ENCODE measurements at places on chromosomes 16 and 17.
A peak's percentile ranks its signal among the peaks of the same experiment; 100 is the strongest.

GRCh38 chr16:89478576-89479221 lies 11.7 kb downstream of the ANKRD11 start:
- no peak for DNase-seq

DNA sequence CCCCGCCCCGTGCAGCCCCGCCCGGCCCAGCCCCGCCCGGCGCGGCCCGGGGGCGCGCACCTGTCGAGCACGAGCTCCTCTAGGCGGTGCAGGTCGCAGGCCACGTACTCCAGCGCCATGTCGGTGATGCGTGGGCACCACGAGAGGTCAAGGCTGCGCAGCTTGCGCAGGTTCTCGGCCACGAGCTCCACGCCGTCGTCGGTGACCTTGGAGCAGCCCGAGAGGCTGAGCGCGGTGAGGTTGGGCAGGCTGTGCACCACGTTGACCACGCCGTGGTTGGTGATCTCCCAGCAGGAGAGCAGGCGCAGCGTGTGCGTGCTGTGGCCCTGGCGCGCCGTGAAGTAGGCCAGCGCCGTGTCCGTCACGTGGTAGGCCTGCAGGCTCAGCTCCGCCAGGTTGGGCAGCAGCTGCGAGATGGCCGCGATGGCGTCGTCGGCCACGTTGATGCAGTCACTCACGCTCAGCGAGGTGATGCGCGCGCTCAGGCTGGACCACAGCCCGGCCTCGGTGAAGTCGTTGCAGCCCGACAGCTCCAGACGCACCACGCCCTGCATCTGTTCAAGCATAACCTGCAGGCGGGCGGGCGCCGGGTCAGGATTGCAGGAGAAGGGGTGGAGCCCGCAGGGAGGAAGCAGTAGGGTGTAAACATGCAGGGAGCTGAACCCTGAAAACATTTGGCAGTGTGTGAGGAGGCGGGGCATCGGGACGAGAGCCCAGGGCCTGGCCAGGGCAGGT lies 5.3 kb upstream of the WDR24 start:
- DNase-seq = no peak

GRCh38 chr16:88878967-88879787 lies 12.7 kb upstream of the PABPN1L start:
- DNase-seq = no peak

GRCh38 chr17:27778183-27778582 lies 22.1 kb downstream of the NOS2 start:
- no peak for DNase-seq

DNA sequence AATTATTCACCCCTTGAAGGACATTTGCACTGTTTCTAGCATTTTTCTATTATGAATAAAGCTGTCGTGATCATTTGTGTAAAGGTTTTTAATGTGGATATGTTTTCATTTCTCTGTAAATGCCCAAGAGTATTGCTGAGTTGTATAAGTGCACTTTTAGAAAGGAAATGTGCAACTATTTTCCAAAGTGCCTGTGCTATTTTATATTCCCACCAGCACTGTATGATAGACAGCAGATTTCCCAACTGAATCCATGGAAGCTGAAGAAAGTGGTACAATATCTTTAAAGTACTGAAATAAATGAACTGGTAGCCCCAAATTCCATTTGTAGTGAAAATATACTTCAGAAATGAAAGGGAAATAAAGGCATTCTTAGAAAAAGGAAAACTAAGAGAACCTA lies 238.4 kb downstream of the BCAS3 start:
- no peak for DNase-seq

GRCh38 chr17:82457073-82457928 lies 1.2 kb upstream of the NARF start:
- no peak for DNase-seq

GRCh38 chr17:74796211-74796610 lies 20.1 kb upstream of the NAT9 start:
- no peak for DNase-seq

DNA sequence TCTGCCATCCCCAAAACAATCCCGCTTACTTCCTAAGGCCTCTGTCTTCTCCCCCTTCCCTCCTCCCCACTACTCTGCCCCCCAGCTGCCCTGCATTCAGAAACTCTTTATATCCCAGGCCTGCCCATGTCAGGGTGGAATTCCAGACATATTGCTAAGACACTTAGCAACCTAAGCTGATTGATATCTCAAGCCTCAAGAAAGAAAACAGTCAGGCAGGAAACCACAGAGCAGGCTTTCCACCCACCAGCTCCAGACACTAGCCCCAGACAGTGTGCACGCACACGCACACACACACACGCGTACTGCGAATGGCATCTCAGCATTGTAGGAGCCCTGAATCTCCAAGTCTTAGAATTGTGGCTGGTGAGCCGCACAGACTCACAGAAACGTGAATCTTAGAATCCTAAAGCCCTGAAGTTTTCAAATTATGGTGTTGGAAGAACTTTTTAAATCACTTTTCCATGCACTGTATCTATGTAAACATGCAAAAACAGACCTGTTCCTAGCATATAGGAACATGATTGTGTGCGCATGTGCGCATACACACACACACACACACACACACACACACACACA lies 8.8 kb upstream of the LPCAT2 start:
- no peak for DNase-seq

DNA sequence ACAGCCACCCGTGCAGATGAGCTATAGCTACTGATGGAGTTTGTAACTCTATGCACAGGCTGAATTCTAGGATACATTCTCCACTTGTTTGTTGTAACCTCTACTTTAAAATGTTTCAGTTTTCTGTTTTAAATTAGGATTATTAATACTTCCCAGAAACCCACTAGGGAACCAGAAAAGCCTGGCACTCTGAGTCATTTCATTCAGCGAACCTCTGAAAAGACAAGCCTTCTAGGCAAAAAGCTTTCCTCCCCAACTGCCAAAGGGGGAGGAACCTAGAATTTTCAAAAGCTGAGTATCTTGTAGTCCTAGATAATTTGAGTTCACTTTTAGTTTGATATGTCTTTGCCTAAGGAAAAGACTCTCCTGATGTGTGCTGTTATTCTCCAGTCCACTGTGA lies 43.2 kb downstream of the GOSR1 start:
- DNase-seq = no peak

DNA sequence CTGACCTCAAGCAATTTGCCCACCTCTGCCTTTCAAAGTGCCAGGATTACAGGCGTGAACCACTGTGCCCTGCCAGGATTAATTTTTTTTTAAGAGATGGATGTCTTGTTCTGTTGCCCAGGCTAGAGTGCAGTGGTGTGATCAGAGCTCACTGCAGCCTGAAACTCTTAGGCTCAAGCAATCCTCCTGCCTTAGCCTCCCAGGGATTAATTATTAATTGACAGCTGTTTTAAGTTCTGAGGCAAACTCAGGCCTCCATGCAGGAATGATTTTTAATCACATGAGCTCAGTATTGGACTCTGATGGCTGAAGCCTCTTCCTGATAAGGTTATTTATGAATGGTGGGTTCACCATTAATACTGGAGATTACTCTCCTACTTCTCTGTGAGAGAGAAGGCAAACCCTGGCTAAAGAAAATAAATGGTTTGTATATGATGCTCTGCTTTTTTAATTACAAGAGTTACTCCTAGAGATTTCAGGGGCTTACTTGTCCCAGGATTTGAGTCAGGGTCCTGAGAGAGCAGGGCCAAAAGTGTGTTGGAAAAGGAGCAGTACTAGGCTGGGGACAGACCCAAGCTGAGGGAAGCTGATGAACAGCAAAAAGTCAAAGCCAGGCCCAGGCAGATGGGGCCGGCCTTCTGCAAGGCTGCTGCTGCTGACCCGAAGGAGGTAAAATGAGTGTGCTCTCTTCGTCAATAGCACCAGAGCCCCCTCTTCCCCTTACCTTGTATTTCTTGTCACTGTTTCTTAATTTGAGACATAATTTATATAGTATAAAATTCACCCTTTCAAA lies 56.9 kb upstream of the HAS3 start:
- DNase-seq = no peak

GRCh38 chr17:4187076-4187475 lies 44.1 kb downstream of the CYB5D2 start:
- no peak for DNase-seq

DNA sequence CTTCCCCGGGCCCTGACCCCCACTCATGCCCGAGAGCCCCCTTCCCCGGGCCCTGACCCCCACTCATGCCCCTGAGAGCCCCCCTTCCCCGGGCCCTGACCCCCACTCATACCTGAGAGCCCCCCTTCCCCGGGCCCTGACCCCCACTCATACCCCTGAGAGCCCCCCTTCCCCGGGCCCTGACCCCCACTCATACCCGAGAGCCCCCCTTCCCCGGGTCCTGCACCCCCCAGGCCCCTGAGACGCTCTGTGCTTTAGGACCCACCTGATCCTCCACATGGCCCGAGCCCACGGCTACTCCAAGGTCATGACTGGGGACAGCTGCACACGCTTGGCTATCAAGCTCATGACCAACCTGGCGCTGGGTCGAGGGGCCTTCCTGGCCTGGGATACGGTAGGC lies 6.8 kb downstream of the CTU2 start:
- DNase-seq = no peak

- no peak for DNase-seq
Observed at GRCh38 chr16:25141648-25142047, 30.1 kb downstream of the LCMT1 start.

DNA sequence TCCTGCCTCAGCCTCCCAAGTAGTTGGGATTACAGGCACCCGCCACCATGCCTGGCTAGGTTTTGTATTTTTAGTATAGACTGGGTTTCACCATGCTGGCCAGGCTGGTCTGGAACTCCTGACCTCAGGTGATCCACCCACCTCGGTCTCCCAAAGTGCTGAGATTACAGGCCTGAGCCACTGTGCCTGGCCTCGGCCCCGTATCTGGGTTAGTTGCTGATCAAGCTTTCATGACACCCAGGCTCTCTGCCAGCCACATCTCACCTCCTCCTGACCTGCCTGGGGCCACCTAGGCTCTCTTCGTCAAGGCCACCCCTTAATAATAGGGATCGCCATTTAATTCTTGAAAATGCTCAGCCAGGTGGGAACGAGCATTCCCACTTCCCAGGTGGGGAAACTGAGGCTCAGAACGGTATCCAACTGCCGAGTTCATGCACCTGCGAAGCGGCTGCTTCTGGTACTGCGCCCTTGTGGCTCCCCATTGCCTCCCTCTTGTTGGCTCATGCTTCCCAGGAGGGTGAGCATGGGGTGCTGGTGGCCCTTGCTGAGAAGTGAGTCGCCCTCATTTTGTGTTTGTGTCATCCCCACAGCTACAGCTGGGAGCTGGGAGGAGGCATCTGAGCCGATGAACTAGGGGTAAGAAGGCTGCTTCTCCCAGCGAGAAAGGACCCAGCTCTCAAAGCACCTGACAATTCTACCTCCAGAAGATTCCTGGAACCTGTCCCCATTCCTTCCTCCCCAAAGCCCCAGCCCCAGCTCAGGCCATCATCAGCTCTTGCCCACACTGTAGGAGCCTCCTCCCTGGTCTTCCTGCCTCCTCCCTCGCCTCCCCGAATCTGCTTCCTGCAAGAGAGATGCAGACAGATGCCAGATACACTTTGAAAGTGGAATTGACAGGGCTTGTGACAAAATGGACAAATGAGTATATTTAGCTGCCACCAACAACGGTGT lies 17.3 kb upstream of the SNN start:
- DNase-seq = no peak

DNA sequence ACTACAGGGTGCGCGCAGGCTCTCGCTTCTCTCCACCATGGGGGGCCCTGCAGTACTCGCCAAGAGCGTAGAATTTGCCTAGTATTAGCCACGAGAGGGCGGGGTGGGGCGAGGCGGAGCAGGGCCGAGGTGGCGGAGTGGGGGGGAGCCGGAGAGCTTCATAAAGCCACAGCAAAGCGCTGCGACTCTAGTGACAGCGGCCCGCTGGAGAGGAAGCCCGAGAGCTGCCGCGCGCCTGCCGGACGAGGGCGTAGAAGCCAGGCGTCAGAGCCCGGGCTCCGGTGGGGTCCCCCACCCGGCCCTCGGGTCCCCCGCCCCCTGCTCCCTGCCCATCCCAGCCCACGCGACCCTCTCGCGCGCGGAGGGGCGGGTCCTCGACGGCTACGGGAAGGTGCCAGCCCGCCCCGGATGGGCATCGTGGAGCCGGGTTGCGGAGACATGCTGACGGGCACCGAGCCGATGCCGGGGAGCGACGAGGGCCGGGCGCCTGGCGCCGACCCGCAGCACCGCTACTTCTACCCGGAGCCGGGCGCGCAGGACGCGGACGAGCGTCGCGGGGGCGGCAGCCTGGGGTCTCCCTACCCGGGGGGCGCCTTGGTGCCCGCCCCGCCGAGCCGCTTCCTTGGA lies at the start of gene TBX21:
Gene TBX21, plus strand, starts transcription at position 190 of the 627 bp plus-strand sequence. Its CDS starts 219 bp downstream, at position 409.
- peak; percentile 53 for DNase-seq

GRCh38 chr16:31253642-31254045 lies 6.1 kb upstream of the ITGAM start:
- DNase-seq = no peak

GRCh38 chr17:33688771-33689170 lies 395.7 kb upstream of the ASIC2 start:
- DNase-seq = no peak

GRCh38 chr17:62966426-62967204 lies 580 bp downstream of the TANC2 start:
- DNase-seq = no peak

- no peak for DNase-seq
Observed at GRCh38 chr16:35141303-35141702, 1681.9 kb downstream of the TP53TG3F start.

- DNase-seq = no peak
Observed at GRCh38 chr16:78257376-78257728, 157.9 kb downstream of the WWOX start.

DNA sequence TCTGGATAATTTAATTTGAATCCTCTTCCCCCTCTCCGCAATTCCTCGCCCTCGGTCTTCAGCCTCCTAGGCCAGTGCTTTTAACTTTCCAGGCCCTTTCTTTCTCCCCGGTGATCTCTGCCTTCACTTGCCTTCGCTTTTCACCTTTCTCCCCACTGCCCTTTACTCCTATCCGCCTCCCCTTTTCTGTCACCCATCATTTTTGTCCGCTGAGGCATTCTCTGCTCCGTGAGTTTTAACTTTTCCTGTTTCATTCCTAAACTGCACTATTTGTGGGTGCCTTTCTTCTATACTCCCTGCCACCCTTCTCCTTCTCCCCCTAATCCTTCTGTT lies 729 bp downstream of the LONP2 start:
- DNase-seq = no peak

DNA sequence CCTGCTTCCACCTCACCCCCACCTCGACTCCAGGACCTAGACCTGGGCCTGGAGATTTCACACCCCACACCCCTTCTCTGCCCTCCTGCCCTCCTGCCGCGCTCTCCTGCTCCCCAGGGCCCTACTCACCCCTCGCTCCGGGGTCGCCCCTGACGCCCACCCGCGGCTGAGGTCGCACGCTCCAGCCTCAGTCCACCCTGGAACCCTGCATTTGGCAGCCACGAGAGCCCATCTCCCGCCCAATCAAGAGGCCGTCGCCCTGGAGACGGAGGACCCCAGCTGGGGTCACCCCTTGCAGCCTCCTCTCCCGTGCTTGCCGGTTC lies 16.1 kb downstream of the TLE7 start:
- no peak for DNase-seq

- DNase-seq = no peak
Observed at GRCh38 chr16:11554053-11554452, 32.7 kb downstream of the LITAF start.

DNA sequence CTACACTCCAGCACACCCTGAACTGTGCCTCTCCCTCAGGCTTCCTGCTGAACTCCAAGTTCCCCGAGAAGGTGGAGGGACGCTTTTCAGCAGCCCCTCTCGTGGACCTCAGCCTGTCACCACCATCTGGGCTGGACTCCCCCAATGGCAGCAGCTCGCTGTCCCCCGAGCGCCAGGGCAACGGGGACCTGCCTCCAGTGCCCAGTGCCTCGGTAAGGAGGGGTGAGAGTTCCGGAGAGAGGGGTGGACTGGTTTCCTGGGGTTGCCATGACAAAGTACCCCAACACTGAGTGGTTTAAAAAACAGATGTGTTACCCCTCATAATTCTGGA lies 17.4 kb downstream of the GLIS2 start:
- no peak for DNase-seq

- DNase-seq = no peak
Observed at GRCh38 chr17:35725802-35726126, 5.7 kb upstream of the RASL10B start.
